ENCODE measurements at places on chromosomes 2 and 18.

GRCh38 chr2:106108351-106108750 is 85.8 kb downstream of the UXS1 start:
- peak; percentile 54 for DNase-seq

DNA sequence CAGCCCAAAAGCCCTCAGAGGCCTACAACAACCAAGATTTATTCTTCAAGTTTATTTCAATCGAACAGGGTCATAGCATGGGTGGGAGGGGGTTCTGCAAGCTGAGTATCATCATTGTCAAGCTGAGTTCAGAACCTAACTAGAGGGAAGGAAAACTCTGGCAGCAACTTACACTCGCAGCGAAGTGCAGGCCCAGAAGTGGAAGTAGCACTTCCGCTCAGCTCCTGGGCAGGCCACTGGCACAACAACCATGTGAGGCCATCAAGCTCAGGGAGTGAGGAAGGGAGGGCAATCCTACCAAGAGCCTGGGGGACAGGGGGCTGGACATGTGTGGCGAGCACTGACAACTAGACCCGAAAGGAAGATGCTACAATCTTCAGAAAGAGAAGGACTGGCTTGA is 4.8 kb downstream of the UXS1 start:
- no peak for DNase-seq

- peak; percentile 43 for DNase-seq
These were observed 139.9 kb upstream of the MAPRE2 start for GRCh38 chr18:34901299-34901698.

DNA sequence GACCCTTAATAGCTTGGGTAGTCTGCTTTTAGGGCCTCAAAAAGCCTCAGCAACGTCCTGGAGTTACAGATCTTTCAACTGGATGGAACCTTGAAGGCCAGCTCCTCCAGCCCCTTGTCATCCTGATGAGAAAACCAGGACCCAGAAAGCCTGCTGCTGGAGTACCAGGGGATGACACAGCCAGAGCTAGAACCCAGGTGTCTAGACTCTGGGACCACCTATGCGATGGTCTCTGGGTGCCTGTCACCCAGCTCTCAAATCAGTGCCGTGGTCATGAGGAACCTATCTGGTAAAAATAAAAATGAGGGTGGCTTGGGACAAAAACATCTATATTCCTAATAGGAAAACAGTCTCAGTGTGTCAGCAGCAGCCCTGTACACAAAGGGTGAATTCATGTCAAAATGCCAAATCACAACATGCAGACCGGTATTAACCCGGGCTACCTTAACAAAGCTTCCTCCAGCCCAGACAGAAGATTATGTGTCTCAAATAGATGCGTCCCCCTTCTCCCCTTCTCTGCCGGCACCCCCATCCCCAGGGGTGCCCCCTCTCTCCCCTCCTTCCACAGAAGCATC is 28.5 kb downstream of the SMAD7 start:
- no peak for DNase-seq

- DNase-seq, result no peak
These were observed 197.8 kb downstream of the PAX3 start for GRCh38 chr2:222100704-222101699.

GRCh38 chr2:46029332-46029811 is 267.8 kb upstream of the EPAS1 start:
- DNase-seq, result peak; percentile 88

DNA sequence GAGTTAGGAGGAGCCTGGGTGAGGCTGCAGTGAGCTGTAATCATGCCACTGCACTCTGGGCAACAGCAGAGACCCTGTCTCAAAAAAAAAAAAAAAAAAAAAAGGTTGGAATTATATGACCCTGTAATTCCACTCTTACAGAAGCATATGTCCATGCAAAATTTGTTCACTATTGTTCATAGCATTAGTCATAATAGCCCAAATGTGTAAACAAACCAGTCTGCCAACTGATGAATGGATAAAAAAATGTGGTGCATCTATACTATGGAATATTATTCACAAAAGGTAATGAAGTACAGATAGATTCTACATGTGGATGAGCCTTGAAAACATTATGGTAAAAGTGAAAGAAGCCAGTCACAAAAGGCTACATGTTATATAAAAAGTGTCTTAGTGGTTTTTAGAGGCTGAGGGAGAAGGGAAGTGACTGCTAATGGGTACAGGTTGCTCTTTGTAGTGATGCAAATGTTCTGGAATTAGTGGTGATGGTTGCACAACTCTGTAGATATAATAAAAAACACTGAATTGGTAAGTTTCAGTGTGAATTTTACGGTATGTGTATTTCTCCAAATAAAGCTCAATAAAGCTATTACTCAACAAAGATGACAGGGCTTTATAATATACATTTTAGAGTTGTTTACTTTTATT is 9.4 kb downstream of the COA5 start:
- peak; percentile 50 for DNase-seq

DNA sequence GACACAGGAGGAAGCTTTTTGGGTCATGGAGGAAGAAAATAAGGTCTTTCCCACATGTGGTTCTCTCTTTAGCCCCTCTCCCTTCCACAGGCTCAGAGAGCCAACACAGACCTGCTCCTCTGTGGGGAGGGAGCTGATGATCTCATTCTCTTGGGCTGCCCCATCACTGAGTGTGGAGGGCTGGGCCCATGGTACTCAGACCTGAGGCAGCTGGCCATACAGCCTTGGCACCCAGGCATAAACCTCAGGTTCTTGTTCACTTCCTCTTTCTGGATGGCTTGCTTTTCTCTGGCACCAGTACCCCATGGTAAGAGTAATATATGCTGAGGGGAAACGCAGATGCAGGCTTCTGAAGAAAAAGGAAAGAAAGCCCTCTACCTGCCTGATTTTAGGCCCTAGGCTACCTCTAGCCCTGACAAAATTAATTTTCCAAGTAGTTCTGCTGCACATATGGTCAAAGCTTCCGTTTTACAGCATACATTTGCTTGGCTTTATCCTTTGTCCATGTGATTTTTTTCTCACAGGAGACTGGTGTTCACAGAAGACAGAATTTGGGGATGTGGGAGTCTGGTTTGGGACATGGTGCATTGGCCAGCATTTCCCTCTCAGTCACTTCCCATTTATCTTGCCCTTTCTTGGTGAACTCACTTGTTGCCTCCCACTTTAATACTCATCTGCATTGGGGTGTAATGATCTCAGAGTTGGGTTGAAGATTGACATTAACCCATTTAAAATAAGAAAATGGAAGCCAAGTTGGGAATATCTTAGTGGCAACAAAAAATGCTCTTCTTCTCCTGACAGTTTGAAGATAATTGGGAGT is 11.1 kb downstream of the DHRS9 start:
- DNase-seq, result no peak

DNA sequence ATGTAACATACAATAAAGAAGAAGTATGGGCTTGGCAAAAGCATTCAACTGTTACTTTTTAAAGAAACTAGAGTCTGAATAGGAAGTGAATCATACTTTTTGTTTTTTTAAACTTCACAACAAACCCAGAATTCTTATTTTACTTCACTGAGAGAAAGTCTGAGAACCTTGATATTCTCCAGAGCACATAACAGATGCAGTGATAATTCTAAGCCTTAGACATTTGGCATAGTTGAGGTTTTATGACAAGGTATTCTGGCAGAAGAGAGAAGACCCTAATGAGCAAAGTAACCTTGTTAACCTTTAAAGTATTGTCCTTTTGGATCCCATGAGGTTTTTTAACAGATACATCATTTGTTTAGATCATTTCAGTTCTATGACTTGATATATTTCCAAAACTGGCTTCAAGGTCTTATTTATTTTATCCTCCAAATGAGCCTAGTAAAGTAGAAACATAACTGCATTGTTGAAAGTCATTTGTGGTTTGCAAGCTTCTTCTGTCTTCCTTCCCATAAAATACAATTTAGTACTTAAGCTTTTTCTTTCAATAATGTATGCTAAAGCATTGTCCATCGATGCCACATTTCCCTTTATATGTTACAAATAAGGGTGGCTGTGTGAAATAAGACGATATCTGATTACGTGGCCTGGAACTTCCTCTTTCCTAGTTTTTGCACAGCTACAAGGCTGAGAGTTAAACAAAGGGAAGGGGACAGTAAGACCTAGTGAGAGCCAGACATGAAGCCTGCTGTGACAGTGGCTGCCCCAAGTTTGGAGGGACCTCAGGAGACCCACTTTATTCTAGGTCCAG is 86.1 kb upstream of the ITPRID2 start:
- DNase-seq, result peak; percentile 35

- no peak for DNase-seq
These were observed 141.3 kb upstream of the ID2 start for GRCh38 chr2:8540552-8541055.

- peak; percentile 93 for DNase-seq
These were observed 37.4 kb downstream of the ACTR2 start for GRCh38 chr2:65264821-65265670.

DNA sequence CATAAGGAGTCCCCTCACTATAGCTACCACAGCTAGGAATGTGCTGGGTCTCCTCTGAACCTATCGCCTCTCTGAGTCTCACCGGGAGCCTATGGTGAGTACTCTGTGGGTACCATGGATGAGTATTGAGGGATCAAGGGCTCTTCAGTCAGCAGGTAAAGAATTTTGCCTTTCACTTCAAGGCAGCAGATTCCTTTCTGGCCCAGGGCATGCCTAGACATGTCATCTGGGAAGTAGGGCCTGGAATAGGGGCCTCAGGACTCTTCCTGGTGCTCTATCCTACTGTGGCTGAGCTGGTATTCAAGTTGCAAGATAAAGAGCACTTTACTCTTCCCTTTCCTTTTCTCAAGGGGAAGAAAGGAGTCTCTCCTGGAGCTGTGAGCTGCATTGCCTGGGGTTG is 85.6 kb upstream of the LHCGR start:
- DNase-seq, result no peak

- no peak for DNase-seq
These were observed 77.4 kb downstream of the THNSL2 start for GRCh38 chr2:88247531-88247930.

- DNase-seq, result no peak
These were observed 11.3 kb upstream of the GRP start for GRCh38 chr18:59208602-59209125.

- no peak for DNase-seq
These were observed 180.4 kb downstream of the TWIST2 start for GRCh38 chr2:239028253-239028619.

GRCh38 chr2:72236445-72237067 is 88.9 kb upstream of the CYP26B1 start:
- peak; percentile 70 for DNase-seq

DNA sequence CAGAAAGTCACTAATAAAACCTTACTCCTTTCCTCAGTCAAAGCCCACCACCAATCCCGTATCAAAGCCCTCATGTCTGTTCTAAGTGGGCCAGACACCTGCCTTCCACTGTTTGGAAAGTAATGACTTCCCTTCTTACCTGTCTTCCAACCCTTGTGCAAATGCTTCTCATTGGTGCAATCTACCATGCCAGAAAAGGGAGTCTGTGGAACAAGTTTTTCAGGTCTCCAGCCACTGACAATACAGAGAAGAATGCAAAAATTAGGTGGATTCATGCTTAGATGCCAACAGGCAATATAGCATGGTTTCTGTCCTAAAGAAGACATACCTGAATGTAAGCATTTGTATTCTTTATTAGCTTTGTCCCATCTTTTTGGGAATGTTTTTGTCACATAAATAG is 1140.6 kb upstream of the LRRTM1 start:
- no peak for DNase-seq

GRCh38 chr2:206001912-206002311 is 84.1 kb downstream of the INO80D start:
- peak; percentile 19 for DNase-seq

- no peak for DNase-seq
These were observed 25.6 kb upstream of the INSIG2 start for GRCh38 chr2:118062669-118063068.
